Stimulated activated CD4-positive, alpha-beta T cell treated with anti-CD3 and anti-CD28 coated beads, Interleukin-1b, Interleukin-23, amount 100 ng/mL, for 1 hour (primary cell): ENCODE measurements at places on chromosomes 4 and X.

DNA sequence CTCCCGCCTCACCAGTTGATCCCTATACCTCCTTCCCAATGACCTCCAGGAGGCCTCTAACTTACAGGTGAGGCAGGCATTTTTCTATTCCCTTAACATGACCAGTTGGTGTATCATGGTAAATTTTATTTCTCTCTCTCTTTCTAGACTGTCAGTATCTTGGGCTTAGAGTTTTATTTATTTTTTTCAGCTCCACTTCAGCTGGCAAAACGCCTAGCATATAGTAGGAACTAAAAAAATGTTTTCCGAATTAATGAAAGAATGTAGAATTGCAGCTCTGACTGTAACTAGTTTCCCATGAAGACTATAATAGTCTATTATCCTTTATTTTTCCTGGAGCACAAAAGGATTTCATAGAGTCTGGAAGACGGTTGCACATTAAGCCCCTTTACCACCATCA is 84.8 kb downstream of the PDE5A start:
- DNase-seq: no peak

DNA sequence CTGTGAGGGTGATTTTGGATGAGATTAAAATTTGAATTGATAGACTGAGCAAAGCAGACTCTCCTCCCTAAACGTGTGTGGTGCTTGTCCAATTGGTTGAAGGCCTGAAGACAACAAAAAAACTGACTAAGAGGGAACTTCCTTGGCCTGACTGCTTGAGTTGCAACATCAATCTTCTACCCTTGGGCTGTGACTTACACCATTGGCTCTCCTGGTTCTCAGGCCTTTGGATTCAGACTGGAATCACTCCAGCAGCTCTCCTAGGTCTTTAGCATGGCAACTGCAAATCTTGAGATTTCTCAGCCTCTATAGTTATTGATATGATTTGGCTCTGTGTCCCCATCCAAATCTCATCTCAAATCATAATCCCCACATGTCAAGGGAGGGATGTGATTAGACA is 49.7 kb upstream of the IGFBP7 start:
- no peak for DNase-seq

- DNase-seq: no peak
Observed at GRCh38 chr4:73867783-73868182, 1.4 kb upstream of the CXCL1 start.

DNA sequence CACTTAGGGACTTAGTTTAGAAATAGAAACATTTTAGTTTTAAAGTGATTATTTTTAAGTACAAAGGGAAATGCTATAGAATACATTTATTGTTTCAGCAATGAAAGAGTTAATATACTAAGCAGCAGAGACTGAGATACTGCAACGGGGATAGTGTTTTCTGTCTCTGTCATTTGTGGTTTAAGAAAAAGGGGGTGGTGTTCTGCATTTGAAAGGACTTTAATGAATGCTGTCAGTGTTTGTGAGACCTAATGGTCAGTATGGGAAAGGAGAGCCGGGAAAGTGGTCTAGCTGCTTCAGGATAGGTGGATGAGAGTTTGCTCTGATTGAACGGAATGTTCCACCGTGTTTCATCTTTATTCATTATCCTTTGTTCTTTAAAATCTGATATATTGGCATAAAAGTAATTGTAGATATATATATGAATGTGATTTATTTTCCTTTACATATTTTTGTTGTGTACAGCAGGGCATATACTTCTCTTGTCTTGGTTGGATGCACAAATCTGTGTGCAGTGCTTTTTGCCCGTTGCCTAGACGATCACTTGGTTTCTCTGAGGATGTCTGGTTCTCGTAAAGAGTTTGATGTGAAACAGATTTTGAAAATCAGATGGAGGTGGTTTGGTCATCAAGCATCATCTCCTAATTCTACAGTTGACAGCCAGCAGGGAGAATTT is at the start of gene KLHL5:
KLHL5 (plus strand) TSS at position 139 of the 676 bp plus-strand sequence; CDS start at position 560, 421 bp downstream.
- DNase-seq: no peak

- no peak for DNase-seq
Observed at GRCh38 chrX:68196939-68197791, 236.1 kb downstream of the OPHN1 start.

DNA sequence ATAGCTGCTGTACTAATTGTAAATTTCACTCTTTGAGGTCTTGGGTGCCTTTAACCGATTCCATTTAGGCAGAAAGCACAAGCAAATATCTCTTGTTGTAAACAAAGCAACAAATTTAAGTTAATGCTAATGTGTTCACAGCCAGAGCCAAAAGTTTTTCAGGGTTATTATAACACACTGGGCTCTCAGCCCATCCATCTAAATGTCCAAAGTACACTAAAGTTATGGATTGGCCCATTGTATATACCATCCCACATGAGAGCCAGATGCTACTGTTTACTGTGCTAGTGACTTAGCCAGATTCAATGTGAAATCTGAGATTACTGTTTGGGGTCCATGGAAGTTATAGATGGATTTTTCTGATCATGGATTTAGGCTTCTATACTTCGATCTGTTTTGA is 186.7 kb downstream of the LARP7 start:
- DNase-seq: no peak

GRCh38 chr4:56240554-56241174 is 146.6 kb downstream of the AASDH start:
- DNase-seq: no peak

- DNase-seq: no peak
Observed at GRCh38 chrX:784829-785228, 154.2 kb downstream of the SHOX start.

GRCh38 chr4:38231626-38232025 is 271.4 kb downstream of the PTTG2 start:
- no peak for DNase-seq
